H7 (cell line): ENCODE measurements at places on chromosomes 4 and X.

- peak; percentile 6 for DNase-seq
Measured at GRCh38 chrX:106783716-106784115, 18.8 kb upstream of the TBC1D8B start.

- no peak for DNase-seq
Measured at GRCh38 chrX:24294619-24295018, 19.2 kb downstream of the SUPT20HL2 start.

DNA sequence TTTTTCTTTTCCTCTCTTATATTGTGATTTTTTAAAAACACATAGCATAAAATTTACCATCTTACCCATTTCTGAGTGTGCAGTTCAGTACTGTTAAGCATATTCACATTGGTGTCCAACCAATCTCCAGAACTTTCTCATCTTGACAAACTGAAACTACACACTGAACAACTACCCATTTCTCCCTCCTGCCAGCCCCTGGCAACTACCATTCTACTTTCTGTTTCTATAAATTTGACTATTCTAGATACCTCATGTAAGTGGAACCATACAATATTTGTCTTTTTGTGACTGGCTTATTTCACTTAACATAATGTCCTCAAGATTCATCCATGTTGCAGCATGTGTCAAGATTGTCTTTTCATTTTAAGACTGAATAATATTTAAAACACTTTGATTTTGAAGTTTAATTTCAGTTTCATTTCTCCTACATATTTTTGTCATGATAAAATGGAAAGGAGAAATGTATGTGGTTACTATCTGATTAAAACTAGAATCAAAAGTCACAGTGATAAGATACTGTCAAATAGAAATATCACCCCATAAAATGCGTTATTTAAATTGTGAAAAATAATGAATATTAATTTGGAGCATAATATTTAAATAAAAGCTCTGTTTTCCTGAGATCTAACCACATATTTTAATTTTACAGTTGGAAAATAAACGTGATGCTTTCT, 122.8 kb downstream of the DIPK2B start:
- DNase-seq, result no peak

GRCh38 chr4:17797808-17798207, 12.7 kb downstream of the DCAF16 start:
- no peak for DNase-seq

DNA sequence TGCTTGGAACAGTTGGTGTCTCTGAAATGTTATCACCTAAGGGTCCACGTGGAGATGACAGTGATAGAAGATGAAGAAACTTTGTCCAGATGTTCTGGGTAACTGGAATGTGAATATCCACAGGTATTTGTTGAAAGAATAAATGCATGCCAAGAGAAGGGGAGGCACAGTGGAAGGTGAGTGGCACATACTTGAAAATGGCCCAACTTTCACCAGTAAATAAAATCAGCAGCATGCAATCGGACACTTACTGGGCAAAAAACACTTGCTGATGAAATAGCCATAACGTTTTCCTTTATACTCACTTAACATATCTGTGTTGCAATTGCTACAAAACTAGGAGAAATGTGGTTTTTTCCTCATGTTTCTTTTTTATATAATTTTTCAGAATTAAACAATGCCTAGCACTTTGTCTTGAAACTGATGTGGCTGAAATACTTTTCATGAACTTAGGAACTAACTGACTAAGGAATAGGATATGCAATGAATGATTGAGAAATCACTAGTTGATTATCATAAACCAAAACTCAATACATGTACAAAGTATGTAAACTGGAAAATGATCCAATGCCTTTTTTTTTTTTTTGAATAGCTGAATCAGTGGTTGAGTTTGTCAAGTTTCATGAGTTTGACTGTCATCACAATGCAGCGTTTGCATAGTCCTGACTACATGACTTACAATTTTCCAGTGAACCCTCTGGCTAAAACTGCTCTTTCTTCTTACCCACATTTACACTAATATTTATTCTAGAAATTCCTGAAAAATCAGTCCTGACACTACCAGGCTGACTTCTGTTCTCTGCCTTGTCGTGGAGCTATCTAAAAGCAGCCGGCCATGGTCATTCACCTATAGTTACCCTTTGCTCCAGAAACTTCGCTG, 127.4 kb downstream of the CPE start:
- no peak for DNase-seq

- DNase-seq, result peak; percentile 12
Measured at GRCh38 chrX:50988649-50989048, 78.1 kb downstream of the BMP15 start.

DNA sequence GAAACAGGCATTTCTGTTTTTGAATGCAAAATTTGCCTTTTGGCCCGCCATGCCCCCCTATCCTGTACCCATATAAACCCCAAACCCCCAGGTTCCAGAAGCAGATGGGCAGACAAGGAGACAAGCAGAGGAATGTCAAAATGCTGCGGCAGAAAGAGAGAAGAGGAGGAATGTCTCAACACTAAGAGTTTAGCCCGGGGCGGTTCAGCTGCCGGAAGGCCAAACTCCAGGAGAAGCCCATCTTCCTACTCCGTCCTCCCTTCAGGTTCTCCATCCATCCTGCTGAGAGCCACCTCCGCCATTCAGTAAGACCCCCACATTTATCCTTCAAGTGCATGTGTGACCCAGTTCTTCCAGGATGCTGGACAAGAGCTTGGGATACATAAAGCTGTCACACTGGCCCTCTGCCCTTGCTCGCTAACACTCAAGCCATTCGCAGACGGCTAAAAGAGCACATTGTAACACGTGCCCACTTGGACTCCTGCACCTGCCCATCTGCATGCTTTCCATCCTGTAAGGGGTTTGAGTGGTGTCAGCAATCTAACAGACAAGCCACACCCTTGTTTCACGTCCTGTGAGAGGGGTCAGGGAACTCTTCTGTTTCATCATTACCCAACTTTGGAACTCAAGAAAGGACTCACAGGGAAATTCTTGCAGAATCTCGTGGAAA, 31.3 kb downstream of the TLR10 start:
- DNase-seq, result no peak

DNA sequence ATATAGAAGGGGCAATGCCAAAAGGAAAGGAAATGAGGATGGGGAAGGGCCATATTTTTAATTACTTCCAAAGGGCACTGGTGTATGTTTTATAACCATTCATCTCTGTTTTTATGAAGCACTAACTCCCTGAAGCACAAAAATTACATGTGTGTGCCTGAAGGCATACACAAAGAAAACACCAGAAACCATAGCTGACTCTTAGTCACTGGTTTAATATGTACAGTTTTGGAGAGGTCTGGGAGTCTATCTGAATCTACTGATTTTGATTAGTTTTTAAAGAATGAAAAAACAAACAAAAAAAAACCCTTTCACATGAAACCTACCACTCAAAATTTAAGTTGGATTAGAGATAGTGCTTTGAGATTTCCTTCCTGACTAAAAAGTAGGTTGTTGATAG, 438.7 kb downstream of the RPA4 start:
- no peak for DNase-seq

- no peak for DNase-seq
Measured at GRCh38 chr4:21890231-21890630, 58.3 kb downstream of the KCNIP4 start.

DNA sequence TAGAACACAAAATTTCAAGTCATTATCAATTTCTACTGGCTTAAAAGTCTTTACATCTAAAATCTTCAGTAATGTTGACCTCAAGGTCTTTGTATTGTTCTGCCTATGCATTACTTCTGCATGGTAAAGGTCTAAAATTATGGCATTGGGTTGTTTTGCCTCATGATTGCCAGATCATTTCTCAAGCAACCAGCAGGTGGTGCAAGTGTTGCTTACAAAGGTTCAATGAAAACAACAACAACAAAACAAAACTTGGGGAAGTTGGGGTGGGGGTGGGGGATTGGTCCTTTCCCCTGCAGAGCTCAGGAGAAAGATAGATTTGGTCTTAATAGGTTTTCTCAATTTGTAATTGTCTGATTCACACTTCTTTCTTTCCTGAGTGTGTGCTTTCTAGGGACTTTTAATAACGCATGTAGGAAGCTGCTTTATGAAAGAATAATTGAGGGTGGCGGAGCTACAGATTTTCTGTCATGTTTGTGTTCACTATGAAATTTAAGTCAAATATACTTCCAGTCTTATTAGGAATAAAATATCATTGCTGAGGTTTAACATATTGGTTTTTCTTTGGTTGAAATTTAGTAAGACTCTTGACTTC, 145.1 kb downstream of the COL4A5 start:
- peak; percentile 46 for DNase-seq

- DNase-seq, result peak; percentile 21
Measured at GRCh38 chr4:168634276-168634802, 137.5 kb downstream of the PALLD start.

- no peak for DNase-seq
Measured at GRCh38 chrX:142359331-142359730, 154.2 kb upstream of the MAGEC2 start.

- no peak for DNase-seq
Measured at GRCh38 chr4:6250984-6251295, 18.7 kb upstream of the WFS1 start.

DNA sequence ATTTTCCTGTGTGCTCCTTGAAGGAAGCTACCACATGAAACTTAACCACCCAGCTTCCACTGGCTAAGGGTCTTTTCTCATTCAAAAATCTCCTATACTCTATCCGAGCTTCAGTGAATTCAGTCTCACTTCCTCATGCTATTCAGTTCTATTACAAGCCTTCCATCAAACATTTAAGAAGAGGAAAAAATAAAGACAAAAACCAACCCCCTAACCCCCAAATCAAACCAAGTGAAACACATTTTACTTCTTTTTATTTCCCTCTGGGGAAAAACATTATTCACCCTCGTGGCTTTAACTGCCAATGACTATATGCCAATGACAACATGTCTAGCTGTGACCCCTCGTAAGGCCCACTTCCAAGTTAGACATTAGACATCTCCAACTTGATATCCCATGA, 16.2 kb upstream of the WDR19 start:
- no peak for DNase-seq

- DNase-seq, result no peak
Measured at GRCh38 chr4:24965627-24966026, 52.8 kb upstream of the CCDC149 start.

GRCh38 chrX:103431316-103431715, 55.0 kb downstream of the BEX3 start:
- DNase-seq, result no peak
